Psoas muscle (tissue), 8 donors: ENCODE measurements at places on chromosomes 4 and X. TPM values are rescaled to one million over a fixed set of nuclear protein-coding genes. Genes with fewer than 3 reads are reported as not detected.

DNA sequence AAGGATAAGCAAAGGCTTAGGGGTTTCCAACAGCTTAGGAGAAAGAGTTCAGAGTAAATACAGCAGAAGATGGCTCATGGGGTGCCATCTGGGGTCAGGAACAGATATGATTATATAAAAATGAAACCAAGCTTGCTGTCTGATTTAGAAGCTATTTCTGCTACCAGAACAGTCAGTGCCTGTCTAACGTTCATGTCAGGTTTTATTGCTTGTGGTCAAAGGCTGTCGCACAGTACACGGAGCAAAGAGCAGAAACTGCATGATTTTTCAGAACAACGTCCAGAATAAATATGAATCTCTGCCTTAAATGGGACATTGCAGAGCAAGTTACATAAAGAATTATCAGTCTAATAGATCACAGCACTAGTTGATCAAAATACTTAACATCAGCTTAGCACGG lies 17.4 kb downstream of the CETN2 start:
- no peak for DNase-seq

GRCh38 chr4:158291334-158292055 lies 81.2 kb downstream of the TMEM144 start:
- DNase-seq = no peak

SPATA18 gene
- polyA plus RNA-seq = 0.14 TPM

- DNase-seq = no peak
Measured at GRCh38 chrX:31209005-31209628, 137.3 kb upstream of the FTHL17 start.

GPC3 gene
- 0.43 TPM for polyA plus RNA-seq
